ENCODE measurements at places on chromosomes 11 and 22. TPM values are rescaled to one million over a fixed set of nuclear protein-coding genes. Genes with fewer than 3 reads are reported as not detected.

TSSK2 gene
- polyA plus RNA-seq = not detected

MYO7A gene
- polyA plus RNA-seq = 4.0 TPM

GRCh38 chr22:37068859-37069258, 17.3 kb downstream of the KCTD17 start:
- no peak for DNase-seq

DNA sequence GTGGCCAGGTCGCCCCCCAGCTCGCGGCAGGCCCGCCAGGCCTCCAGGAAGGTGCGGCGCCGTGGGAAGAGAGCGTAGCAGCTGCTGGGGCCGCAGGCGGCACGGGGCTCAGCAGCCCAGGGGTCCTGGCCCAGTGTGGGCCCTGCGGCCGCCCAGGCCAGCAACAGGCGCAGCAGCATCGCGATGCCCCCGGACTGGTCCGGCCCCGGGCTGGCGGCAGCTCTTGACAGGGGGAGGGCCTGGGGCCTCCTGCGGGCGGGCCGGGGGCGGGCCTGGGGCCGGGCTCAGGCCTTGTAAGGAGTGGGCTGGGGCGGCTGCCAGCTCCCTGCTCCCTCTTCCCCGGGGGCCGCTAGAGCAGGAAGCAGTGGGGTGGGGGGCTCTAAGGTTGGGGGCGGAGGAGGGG, at the start of gene CD248:
CD248 (minus strand) TSS at position 196 of the 403 bp plus-strand sequence; CDS start at position 179, 17 bp downstream.
- DNase-seq = peak; percentile 78

DNA sequence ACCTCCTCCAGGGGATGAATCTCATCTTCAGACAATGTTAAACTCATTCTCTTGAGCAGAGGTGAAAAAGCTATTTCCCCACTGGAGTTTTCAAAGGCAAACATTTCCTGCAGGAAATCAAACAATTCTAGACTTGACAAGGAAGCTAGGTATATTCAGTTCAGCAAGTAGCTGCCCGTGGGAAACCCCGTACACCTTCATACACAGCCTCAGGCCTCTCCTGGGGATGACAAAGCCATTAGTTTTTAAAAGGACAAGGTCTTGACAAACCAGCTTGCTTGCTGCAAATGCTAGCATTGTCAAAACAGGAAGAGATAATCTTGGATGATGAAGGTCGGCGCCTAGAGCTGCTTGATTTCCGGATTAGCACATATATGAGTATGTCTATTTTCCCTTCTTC, 1630.8 kb upstream of the TENM4 start:
- no peak for DNase-seq

APOL4 gene
- 10.2 TPM for polyA plus RNA-seq

DNA sequence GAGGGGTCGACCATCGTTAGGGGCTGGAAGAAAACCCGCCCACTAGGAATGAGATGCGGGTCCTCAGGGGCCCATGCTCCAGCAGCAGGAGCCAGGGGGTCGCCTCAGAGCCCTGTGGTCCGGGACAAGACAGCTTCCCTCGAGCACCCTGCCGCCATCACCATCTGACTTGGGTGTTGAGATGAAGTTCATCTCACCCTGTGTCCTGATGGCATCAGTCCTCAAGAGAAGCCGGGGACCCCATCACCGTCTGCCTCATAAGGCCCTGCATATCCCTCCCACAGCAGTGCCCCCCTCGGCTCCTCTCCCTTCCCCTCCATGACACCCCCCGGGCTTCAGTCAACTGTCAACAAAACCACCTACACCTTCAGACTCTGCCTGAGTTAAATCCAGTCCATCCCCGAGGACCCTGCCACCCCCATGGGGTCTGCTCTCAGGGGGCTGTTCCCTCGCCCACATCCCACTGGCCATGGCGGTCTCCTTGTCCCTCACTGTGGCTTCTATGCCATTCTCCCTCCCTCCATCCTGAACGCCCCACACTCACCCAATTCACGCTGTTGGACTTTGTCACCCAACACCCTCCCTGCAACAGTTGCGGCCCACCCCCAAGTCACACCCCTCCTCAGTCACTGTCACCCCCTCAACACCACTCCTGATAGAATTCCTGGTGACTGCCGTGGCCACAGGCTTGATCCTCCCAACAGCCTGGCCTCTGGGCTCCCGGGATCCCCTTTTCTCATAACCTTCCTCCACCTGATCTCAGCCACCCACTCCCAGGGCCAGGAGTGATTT, 87.7 kb upstream of the RTL6 start:
- DNase-seq = no peak

GRCh38 chr11:38226684-38227083, 1628.6 kb upstream of the RAG2 start:
- no peak for DNase-seq

DNA sequence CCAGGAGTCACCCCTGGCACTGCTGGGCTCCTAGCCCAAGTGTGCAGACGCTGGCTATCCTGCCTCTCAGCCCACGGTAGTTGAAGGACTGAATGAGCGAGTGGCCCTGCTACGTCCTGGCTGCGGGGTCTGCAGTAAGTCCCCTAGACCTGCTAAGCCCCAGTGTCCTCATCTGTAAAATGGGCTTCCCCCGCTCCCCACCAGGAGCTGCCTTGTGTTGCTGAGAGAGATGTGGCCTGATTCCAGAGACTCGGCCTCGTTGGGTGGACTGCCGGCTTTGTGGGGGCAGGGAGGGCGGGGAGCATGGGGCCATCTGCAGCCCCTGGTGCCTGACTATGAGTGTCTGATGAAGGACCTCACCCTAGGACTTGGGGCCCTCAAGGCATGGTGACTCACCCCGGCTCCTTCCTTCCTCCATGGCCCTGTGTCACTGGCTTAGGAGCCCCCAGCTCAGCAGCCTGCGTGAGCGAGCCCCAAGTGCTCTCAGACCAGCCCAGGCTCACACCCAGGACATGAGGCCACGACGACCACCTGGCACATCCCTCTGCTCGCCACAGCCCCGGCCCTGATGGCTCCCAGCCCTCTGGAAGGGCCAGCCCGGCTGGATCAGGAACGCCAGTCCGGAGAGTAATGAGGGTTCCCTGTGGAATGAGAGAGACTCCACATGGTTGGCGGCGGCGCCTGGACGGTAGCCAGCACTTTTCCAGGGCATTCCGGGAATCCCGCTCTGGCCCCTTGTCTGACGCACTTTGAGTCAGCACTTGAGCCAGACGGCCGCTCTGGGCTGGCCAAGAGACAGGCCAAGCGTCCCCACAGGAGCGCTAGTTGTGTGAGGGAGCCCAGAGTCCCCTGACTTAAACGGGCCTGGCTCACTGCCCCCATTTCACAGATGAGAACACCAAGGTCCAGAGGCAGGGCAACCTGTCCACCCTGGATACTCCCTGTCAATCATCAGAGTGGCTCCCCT, 50.5 kb upstream of the SHISAL1 start:
- no peak for DNase-seq

DNA sequence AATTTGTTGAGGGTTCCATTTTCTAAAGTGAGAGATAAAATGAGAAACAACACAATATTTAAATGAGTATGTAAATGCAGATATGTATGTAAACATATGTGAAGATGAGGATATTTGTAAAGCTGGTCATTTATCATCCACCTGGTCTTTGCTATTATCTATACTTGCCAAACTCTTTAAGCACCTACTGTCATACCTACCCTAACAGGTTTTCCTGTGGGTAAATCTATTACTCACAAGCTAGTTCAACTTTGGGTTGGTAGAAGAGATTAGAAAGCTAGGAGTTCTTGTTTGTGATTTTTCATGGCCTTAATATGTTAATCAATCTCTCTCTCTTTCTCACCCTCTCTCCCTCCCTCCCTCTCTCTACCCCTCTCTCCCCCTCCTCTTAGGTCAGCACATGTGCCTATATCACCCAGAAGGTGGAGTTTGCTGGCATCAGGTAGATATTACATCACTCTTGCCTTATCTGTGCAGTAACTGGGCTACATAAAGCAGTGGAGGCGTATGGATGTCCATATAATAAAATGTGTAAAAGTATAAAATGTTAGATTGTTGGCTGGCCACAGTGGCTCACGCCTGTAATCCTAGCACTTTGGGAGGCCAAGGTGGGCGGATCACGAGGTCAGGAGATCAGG, 14.7 kb downstream of the DEPDC5 start:
- no peak for DNase-seq

DNA sequence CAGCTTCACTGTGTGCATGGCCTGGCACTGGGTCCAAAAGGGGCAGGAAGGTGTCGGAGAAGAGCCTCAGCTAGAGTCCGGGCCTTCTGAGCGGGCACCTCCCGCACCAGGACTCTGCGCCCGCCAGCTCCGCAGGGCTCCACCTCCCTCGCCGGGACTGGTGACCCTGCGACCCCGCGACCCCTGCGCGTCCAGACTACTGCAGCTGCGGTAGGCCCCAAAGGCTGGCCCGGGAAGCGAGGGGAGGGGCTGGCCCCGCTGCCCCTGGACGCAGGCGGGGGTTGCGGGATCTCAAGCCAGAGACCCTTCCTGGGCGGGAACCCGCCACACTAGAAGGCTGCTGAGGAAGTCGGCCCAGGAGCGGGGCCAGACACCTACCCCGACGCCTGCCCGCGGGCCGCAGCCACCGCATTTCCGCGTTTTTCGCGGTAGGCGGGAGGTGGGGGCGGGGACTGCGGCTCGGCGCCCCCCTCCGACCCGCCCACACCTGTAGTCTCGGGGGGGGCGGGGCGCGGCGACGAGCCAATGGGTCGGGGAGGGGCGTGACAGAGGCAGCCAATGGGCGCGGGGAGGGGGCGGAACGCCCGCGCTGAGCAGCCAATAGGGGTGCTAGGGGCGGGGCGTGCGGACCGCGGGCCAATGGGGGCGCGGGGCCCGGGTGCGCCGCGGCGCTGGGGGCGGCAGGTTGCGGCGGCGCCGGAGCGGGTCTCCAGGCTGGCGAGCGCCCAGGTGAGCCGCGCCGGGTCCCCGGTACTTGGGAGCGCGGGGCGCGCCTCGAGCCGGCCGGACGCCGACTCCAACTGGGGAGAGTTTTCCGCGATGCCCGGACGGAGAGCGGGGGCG, at the start of the genes LMNTD2 and RASSF7:
LMNTD2 (minus strand) TSS at position 434 of the 843 bp plus-strand sequence; CDS start at position 412, 22 bp downstream.
RASSF7 (plus strand) TSS at position 666 of the 843 bp plus-strand sequence. CDS start 799 bp downstream, outside the sequence.
- peak; percentile 88 for DNase-seq

DNA sequence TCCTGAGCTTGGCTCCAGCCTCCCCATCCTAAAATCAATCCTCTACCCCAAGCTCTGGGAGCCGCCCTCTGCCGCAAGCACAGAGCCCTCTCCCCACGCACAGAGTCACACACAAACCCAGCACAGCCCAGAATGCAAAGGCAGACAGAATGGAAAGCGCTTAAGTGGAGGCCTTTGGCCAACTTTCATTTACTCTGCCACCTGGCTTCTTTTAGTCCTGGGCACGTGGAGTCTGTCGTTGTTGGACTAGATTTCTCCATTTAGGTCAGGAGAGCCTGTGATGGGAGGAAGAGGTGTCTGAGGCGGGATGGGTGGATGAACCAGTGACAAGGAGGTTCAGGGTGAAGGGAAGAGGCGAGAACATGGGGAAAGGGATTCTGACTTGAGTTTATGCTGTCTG, 191.7 kb downstream of the DSCAML1 start:
- no peak for DNase-seq

HEPN1 gene
- polyA plus RNA-seq = 1.8 TPM

SIK2 gene
- 24.7 TPM for polyA plus RNA-seq

- no peak for DNase-seq
Measured at GRCh38 chr11:74570266-74571061, 21.9 kb upstream of the POLD3 start.

DNA sequence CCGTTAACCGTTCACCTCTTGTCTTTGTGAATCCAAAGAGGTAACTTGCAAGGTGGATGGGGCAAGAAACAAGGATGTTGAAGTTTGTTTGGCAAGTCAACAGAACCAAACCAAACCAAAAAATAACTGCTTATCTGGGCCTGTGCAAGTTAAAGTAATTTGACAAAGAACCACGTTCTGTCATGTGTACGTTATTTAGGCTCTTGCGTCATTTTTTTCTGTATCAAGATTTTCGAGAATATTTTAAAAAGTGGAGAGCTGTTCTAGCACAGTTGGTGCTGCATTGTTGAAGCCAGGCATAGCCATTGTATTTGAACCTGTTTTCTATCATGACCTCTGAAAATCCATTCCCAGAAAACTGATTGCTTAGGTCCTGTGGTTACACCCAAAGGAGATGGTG, 55.1 kb downstream of the PARVA start:
- no peak for DNase-seq

F2 gene
- polyA plus RNA-seq = 0.62 TPM

POU2AF2 gene
- not detected for polyA plus RNA-seq

DNA sequence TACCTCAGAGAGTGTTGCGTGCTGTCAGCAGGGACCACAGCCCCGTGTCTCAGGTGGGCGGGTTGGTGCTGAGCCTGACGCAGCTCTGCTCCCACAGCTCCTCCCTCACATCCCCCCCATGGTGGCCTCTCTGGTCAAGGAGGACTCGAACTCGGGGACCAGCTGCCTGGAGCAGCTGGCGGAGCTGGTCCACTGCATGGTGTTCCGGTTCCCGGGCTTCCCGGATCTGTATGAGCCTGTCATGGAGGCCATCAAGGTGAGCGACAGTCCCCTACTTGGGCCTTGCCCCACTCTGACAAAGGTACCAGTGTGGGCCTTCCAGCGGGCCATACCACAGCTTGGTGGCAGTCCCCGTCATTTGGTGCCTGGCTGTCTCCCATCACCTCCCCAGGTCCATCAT, 11.8 kb downstream of the USP35 start:
- no peak for DNase-seq

DNA sequence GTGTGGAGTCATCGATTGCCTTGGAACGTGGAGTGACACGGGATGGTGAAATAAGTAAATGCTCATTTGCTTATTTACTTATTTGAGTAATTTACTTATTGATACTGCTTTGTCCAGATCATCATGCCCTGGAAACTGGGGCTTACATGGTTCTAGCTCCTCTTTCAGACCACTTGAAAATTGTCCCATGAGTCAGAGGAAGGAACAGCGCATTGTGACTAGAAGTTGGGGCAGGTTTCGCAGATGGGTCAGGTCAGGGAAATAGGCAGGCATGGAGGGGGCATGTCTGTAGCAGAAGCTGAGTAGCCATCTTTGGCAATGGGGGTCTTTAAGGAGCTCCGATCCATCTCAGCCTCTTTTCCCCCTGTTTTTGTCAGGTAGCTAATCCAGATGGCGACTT, 104.2 kb upstream of the SORL1-AS1 start:
- DNase-seq = no peak

DNA sequence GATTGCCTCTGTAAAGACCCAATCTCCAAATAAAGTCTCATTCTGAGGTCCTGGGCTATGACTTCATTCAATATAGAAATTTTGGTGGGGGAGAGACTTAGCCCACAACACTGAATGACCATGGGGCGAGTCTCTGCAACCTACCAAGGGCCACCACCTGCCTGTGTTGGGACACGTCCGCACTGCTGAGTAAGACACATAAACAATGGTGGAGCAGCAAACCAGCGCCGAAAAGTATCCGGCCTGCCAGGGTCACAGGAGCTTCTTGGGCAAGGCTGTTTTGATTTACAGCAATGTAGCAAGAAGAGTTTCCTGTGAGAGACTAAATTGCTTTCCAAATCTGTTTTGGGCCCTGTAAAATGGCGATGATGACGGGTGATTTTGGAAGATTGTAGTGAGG, 122.3 kb downstream of the SHANK2 start:
- DNase-seq = no peak

GRCh38 chr11:124801636-124802312, 1.6 kb upstream of the MSANTD2 start:
- no peak for DNase-seq

CCDC87 gene
- polyA plus RNA-seq = 0.31 TPM

PHLDB1 gene
- 204 TPM for polyA plus RNA-seq

OR5P2 gene
- polyA plus RNA-seq = not detected

Data from renal pelvis (tissue), 12 donors.